Activated gamma-delta T cell treated with Interleukin-2 at 50 U/mL for 16 hours (primary cell): ENCODE measurements at places on chromosomes 6 and 20.

GRCh38 chr6:149840345-149841075 is 23.6 kb downstream of the LRP11 start:
- DNase-seq = peak; percentile 21

GRCh38 chr6:150247803-150248202 is 105.0 kb downstream of the PPP1R14C start:
- no peak for DNase-seq

DNA sequence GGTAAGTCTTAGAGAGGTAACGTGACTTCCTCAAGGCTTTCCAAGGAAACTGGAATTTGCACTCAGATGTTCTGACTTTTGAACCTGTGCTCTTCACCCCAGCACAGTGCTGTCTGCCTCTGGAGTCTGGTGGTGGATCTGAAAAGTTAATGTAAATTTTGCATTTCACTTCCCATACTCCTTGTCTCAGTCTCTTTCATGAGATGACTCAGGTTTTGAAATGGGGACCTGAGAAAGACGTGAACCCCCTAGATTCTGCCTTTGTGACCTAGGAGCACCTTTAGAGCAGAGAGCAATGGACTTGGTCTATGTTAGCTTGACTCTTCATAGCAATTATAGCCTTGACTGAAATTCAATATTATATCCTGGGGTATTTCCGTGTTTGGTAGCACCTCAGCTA is 223.0 kb downstream of the QKI start:
- no peak for DNase-seq

DNA sequence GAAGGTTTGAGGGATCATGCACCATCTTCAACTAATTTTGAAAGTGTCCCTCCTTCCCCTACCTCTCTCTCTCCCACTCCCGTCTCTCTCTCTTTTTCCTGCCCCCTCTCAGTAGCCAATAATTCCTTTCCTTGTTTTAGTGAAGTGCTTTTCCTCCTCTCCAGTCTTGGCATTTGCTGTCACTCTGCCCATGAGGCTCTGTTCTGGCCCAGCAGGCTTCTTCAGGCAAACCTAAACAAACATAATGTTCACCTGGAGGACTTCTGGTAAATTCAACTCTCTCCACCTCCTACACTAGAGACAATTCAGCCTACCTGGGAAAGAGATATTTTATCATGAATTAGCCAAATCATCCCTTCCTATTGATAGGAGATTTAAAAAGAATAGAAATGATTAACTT is 320.4 kb upstream of the RNF24 start:
- no peak for DNase-seq
